ENCODE measurements at places on chromosomes 1 and 21. TPM values are rescaled to one million over a fixed set of nuclear protein-coding genes. Genes with fewer than 3 reads are reported as not detected.

DNA sequence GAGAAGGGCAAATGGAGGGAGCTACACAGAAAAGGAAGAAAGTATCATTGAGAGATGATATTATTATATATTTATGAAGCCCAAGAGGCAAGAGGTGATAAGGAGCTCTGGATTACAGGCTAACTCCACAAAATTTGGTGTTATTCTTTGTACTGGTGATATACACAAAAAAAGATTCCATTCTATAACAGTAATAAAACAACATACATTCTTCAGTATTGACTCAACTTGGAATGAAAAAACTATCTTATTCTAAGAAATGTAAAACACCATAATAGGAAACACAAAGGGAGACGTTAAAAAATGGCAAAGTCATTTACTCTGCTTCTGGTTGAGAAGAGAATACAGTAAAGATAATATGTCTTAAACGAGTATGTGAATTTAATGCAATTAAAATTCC is 99.4 kb downstream of the TEX35 start:
- no peak for DNase-seq

The UBE2Q1 gene
- total RNA-seq = 106 TPM

GRCh38 chr1:232404981-232405731 is 224.8 kb downstream of the SIPA1L2 start:
- DNase-seq = no peak

The METTL13 gene
- 56.5 TPM for total RNA-seq

DNA sequence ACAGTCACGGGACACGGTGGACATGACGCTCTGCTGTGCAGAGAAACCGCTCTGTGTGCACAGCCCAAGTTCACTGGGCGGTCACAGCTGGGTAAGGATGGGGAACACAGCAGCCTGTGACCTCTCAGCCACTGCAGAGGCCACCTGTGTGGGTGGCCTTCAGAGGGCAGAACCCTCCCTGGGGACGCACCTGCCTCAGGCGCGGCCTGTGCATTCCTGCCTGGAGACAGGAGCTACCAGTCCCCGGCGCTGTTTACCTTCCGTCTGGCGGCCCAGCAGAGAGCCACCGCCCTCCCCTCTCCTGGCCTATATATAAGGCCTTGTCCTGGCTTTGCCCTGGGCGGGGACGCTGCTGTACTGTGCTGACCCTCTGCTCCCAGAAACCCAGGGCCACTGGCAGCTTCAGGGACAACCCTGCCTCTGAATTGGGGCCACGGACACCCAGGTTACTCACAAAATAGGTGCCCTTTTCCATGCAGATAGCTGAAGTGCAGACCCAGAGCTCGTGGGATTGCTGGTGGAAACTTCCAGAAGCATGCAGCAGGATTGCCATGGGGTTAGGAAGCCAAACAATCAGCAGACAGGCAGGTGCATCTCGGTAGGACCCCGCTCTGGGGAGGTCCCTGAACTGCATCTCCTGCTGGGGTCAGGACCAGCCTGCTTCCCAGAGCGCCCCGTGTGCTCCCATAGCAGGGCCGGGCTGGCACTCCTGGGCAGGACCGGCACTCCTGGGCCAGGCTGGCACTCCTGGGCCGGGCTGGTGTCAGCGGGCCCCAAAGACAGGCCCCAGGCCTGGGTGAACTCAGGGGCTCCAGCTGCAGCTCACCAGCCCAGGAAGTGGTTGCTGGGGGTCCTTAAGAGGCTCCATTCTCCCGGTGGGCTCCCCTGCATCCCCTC is 83.6 kb downstream of the SIK1 start:
- DNase-seq = no peak

The VWA5B1 gene
- total RNA-seq = not detected

The IL19 gene
- total RNA-seq = not detected

DNA sequence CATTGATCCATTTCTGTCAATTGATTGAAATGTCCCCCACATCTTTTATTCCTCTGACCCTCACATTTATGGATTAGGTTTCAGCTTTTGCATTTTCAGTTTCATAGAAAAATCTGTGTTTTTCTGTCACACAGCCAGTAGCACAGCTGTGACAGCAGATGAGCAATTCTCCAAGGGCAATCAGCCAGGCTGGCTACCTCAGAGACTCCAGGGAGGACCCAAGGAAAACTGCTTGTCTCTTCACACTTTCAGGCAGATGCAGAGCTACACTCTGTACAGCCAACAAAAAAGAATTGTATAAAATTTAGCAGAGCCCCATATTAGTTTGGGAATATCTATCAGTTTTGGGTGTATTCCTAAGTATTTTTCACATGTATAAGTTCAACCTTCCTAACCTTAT is 257.2 kb downstream of the LRRC7 start:
- no peak for DNase-seq

- DNase-seq = no peak
Measured at GRCh38 chr1:55639051-55639450, 423.9 kb upstream of the USP24 start.

- DNase-seq = no peak
Measured at GRCh38 chr1:4345094-4345493, 309.3 kb upstream of the AJAP1 start.

The KAZN gene
- total RNA-seq = 0.54 TPM

- DNase-seq = no peak
Measured at GRCh38 chr21:41439248-41439647, 13.2 kb downstream of the MX1 start.

DNA sequence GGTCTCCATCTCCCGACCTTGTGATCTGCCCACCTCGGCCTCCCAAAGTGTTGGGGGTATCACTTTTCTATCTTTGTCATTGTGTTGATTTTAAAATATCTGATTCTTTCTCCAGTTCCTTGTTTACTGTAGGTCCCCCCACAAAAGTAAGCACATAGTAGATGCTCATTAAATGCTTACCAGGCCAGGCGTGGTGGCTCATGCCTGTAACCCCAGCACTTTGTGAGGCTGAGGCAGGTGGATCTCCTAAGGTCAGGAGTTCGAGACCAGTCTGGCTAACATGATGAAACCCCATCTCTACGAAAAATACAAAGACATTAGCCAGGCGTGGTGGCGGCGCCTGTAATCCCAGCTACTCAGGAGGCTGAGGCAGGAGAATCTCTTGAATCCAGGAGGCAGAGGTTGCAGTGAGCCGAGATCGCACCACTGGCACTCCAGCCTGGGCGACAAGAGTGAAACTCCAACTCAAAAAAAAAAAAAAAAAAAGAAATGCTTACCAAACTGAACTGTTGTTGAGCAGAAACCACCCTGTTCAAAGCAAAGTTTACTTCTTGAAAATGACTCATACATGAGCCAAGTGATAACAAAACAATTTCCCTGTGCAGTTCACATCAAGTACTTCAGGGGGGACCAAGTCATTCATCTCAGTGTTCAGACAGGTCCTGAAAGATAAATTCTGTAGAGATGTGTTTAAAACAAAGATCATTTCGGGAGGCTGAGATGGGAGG is 24.3 kb upstream of the NID1 start:
- no peak for DNase-seq

DNA sequence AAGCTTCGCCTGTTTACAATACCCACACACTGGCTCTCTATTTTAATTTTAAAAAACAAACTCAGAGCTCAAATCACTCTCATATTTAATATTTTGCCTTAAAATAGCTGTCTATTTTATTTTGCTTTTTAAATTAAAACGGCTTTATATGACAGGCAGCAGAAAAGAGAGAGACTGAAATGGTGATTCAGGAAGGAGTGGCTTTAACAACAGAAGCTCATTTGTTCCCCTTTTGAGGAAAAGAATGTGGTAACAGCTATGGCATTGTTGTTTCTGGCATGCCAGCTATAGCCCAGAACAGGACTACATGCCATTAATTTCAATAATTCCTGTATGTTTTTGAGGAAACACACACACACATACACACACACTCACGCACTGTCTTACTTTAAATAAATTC is 234.2 kb upstream of the PTBP2 start:
- DNase-seq = no peak

The DPT gene
- total RNA-seq = not detected

The IL12RB2 gene
- total RNA-seq = 218 TPM

GRCh38 chr21:31372471-31372765 is 28.4 kb upstream of the TIAM1 start:
- no peak for DNase-seq

GRCh38 chr1:35810096-35810881 is 2.5 kb downstream of the AGO4 start:
- no peak for DNase-seq

DNA sequence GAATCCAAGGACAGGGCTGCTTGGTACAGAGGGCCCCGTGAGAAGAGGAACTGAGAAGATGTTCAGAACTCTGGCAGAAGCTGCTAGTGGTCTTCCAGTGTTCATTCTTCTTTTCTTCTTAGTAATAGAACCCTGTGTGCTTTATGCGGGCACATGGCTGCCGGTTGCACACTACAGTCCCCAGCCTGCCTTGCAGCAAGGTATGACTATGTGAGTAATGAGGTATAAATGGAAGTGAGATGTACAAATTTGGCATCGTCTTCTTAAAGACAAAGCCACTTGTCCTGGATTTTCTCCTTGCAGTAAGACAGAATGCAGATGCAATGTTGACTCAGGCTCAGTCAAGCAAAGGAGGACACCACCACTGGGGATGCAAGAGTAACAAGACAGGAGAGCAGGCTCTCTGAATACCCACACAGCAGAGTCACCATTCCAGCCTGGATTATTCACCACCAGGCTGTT is 15.0 kb upstream of the ATP1B1 start:
- DNase-seq = no peak

GRCh38 chr1:202305168-202305567 is 36.6 kb downstream of the UBE2T start:
- no peak for DNase-seq

DNA sequence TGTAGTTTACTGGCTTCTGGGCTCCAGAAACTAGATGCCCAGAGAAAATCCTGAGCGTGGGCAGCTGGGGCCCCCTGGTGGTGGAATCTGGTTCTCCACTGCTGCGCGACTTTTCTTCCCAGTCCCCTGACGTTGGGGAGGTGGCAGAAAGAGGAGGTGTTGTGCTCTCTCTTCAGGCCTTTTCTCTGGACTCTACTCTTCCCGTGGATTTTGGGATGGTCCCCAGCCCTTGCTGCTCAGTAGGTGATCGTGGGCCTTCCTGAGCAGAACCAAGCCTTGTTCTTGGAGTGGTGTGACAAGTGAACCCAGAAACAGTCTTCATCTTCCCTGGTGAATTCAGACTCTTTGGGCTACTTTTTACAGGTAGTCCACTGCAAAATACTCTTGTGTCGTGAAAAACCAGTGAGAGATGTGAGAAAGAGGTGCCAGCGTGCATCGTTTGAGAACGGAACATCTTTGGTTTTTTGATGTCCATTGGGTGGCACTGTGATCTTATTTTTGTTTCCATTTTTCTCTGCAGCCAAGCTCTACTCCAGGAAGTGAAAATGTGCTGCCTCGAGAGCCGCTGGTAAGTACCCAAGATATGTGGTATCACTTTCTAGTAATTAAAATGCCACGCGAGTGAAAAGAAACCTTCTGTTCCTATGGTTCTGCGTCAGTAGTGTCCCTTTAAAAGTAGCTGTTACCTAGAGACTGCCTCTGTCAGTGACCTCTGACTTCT is 20.2 kb downstream of the PEX14 start:
- DNase-seq = peak; percentile 72

DNA sequence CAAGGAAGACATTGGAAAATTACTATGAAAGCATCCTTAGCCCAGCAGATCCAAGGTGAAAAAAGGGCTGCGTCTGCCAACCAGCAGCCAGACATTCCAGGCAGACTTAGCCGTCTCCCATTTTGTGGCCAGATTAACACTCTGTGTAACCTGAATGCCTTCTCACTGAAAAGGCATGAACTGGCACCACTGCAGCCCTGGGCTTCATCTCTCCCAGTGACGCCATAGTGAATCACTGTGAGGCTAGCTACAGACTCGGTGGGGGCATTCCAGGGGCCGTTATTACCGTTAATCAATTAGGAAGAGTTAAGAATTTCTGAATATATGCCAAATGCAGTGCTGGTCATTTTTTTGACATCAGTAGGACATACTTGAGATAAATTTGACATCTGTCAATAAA is 627.4 kb downstream of the LMO4 start:
- DNase-seq = no peak

GRCh38 chr1:174023440-174023839 is 1.3 kb upstream of the RC3H1 start:
- DNase-seq = no peak

Measured in activated T-helper 1 cell treated with anti-CD3 and anti-CD28 coated beads, Interleukin-12 subunit alpha, Interleukin-12 subunit beta, Interleukin-2, Interleukin-4 antibody, amounts not matched to agents 30 ng/mL and 10 ng/mL and 1 ng/mL, durations not matched to agents 14 hours and 24 hours and 36 hours (primary cell).